RWPE1 (cell line): ENCODE measurements at places on chromosomes 7 and 10.

DNA sequence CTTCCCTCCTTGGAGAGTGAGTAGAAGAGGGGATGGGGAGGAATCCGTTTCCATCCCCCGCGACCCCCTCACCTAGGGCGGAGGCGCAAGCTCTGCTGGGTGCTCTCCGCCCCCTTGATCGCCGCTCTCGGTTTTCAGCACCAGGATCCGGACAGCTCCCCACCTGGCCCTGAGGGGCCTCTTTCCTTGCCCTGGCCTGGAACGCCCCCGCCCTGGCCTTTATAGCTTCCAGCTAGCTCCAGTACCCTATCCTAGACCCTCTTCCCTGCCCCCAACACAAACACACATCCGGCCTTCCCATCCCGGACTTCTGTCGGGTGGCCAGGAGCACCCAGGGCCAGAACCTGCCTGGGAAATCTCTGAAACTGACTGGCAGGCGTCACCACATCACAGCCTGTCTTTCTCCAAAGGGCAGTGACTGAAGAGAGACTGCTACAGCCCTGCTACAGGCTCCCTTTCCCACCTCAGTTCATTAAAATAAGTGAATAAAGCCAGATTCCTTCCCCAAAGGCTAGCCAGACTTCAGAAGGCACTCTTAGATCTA, 72.3 kb upstream of the LEP start:
- peak; percentile 31 for DNase-seq

DNA sequence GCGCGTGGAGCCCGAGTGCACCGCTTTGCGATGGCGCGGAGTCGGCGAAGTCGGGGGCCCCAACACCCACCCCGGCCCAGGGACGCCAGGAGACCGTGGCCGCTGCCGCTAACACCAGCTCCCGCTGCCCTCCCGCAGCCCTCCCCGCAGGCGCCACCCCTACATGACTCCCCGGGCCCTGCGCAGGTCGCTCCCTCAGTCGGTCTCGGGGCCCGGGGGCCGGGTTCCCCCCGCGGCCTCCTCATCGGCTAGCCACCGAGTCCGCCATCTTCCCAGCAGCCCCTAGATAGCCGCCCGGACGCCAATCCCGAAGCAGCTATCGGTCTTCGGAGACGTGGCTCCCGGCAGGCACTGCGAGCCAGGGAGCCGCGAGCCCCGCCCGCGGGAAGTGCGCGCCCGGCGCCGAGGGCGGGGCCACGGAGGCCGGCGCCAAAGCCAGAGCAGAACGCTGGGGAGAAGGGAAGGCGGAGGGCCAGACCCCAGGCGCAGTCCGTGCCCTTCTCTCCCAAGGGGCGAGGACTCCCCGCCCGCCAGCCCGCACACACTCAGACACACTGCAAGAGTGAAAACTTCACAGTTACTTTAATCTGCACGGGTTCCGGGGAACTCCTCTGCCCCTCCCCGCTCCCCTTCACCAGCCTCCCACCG, at the start of gene FASTK:
TSS of gene FASTK (minus strand) at position 288 of the 648 bp plus-strand sequence. CDS start at position 245, 43 bp downstream.
- peak; percentile 87 for DNase-seq

DNA sequence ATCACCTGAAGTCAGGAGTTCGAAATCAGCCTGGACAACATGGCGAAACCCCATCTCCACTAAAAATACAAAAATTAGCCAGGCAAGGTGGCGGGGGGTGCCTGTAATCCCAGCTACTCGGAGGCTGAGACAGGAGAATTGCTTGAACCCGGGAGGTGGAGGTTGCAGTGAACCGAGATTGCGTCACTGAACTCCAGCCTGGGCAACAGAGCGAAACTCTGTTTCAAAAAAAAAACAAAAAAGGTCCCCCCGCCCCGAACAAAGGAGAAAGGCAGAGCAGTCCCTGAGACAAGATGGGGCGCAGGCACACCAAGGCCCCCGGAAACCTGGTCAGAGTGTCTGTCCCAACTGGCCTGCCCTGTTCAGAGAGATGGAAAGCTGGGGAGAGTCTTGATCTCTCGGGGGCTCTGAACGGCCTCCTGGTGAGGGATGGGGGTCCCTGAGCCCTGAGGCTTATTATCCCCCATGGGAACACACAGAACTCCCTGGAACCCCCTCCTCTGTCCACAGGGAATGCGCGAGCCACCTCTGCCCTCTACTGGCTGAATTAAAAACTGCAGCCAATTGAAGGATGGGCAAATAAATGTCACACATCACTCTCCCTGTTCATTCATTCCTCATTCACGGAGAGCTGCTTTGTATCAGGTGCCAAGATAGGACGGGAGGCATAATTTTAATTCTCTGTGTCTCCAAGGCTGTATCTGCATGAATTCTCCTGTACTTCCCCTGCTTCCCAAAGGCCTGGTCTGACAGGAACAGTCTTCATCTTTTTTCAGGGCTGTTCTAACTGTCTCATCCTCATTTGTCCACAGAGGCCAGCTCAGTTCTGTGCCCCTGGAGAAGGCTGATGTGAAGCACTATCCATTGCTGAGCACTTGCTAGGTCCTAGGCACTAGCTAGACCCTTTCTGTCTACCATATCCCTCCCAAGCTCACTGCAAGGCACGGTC, 28.9 kb downstream of the MAT1A start:
- peak; percentile 42 for DNase-seq

- DNase-seq, result no peak
Observed at GRCh38 chr7:128902761-128903585, 7.5 kb downstream of the KCP start.

GRCh38 chr10:78860260-78860914, 208.4 kb upstream of the ZMIZ1 start:
- no peak for DNase-seq

DNA sequence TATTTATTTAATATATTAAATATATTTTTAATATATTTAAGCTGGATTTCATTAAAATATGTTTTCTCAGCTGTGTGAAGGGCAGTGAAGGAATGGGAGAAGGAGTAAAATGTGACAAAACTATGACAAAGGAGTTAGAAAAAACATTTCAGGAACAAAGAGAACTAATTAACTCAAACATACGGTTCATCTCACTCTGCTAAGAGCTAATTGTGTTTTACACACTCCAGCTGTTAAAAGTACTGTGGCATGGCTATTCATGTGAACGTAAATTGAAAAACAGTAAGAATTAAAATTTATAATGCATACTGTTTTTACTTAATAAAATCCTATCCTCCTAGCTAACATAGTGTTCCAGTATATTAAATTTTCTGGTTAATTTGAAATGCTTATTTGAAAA, 262.5 kb upstream of the GNAI1 start:
- DNase-seq, result no peak

- DNase-seq, result no peak
Observed at GRCh38 chr7:101108330-101108857, 18.5 kb upstream of the SERPINE1 start.

DNA sequence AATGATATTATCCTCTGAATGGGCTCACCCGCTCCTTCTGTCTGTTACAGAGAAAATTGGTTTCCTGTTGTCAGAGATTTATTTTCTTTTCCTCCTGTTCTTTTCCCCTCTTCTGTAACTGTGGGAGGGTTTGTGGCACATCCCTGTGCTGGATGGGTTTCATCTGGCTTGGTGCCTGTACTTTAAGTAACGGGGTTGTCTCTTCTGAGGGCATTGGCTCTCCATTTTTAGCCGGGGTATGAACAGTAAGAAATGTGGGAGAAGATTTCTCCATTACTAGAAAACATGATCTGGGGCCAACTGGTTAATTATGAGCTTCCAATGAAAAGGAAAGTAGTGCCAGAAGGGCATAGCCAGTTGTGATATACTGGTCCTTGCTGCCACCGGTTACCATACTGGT, 142.6 kb downstream of the SND1 start:
- DNase-seq, result no peak

DNA sequence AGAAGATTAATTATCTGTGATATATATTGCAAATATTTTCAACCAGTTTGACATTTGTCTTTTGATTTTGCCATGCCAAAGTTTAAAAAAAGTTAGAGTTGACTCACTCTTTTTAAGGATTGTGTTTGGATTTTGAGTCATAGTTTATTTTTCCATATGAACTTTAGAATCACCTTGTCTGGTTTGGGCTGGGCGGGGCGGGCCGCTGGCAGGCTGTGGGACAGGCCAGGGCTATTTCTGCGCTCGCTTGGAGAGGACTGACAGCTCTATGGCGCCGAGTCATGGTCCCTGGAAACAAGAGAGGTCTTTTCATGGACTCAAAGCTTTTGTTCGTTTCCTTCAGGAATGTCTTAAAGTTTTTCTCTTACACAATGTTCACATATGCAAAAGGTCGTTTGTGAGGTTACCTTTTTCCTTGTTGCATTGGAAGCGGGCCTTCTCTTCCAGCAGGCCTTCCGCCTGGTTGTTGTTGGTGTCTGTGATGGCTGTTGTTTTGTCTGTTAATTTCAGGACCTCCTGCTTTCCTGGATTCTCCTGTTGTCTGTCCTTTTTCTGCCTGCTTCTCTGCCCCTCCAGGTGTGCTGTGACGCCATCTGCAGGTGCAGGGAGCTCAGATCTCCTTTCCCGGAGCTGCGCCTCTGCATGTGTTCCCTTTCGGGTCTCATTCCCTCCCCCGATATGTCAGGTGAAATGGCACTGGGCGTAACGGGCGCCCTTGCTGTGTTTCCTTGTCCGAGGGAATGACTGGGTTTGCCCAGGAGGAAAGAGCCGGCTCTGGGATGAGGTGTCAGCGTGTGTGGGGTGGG, 53.8 kb downstream of the INPP5A start:
- peak; percentile 77 for DNase-seq

DNA sequence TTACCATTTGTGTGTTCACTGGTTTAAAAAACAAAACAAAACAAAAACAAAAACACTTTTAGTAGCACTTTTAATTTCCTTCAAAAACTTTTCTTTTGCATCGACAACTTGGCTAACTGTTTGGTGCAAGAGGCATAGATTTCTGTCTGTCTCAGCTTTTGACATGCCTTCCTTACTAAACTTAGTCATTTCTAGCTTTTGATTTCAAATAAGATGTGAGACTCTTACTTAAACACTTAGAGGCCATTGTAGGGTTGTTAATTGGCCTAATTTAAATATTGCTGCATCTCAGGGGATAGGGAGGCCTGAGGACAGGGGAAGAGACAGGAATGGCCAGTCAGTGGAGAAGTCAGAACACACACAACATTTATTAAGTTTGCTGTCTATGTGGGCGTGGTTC, 66.3 kb downstream of the AVL9 start:
- DNase-seq, result no peak

- DNase-seq, result no peak
Observed at GRCh38 chr7:27210441-27211083, 10.7 kb upstream of the HOXA13 start.

GRCh38 chr7:157013101-157013500, 2.6 kb upstream of the MNX1 start:
- no peak for DNase-seq

GRCh38 chr10:60439641-60440040, 50.0 kb upstream of the ANK3 start:
- DNase-seq, result no peak

GRCh38 chr10:33287112-33287511, 47.4 kb downstream of the NRP1 start:
- DNase-seq, result no peak

- no peak for DNase-seq
Observed at GRCh38 chr10:11131112-11131639, 113.5 kb downstream of the CELF2 start.

- no peak for DNase-seq
Observed at GRCh38 chr10:93917821-93918220, 24.0 kb downstream of the SLC35G1 start.

DNA sequence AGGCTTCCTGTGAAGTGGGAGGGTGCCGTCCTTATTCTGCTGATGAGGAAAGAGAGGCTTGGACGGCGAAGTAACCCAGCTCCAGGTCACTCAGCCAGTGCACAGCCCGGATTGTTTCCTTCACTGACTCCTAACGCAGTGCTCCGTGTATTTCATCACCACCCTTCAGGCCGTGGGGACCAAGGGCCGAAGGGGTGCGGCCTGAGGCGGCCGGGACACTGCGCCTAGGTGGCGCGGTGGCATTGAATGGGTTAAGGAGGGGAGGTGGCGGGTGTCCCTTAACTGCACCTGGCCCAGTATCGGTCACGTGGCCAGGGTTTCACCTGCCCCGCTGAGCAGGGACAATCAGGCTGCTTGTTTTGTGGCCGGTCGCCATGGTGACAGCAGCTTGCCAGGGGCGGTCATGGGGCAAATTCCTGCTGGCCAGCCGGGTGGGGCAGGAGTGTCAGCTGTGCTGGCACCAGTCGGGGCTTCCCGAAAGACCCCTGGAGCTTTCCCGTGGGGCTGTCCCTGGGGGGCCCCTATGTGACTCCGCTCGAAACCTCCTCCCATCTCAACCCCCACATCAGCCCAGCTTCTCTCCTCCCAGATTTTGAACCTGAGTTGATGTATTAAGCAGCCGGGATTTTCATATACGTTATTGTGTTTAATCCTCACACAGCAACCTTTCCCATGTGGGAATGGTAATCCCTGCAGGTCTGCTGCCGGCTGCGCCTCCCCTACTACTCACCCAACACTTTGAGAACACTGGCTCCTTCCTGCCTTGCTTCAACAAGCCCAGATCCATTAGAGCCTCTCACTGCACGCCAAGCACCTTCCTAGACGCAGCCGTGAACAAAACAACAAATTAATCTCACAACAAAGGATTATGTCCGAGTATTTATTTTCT, 4.4 kb upstream of the ABHD11 start:
- DNase-seq, result no peak

GRCh38 chr10:114519756-114520293, 115.5 kb upstream of the AFAP1L2 start:
- no peak for DNase-seq

DNA sequence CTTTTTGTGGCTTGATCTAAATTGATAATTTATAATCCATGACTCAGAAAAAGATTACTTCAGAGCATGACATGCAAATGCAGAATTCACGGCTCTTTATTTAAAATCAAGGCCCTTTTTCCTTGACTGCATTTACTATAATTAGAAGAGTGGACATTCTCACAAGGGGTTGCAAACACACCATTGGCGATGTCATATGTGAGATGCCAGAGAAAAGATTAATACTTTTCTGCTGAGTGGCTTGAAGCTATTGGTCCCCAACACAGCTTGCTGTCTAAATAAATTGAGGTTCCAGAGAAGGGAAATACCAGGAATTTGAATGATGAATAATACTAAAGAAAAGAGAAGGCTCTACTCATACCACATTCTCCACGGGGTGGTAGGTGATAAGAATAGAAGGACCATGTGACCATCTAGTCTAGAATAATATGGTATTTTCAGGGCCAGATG, 78.7 kb upstream of the ARID5B start:
- DNase-seq, result no peak

DNA sequence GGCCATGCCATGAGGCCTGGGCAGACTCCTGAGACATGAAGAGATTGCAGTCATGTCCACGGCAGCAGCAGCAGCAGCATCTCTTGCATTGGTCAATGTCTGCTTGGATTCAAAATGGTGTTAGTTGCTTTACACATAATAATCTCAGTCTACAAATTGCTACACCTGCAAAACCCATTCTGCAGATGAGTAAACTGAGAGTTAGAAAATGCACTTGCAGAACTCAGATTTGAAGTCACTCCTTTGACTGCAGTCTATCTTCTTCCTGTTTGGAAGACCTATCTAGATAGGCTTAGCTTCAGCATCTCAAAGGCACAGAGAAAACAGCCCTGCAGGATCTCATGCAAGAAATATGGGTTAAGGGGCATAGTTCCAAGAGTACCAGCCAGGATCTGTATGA, 350.3 kb downstream of the TNS3 start:
- DNase-seq, result no peak

- DNase-seq, result no peak
Observed at GRCh38 chr7:83633516-83633915, 15.4 kb downstream of the SEMA3E start.
